ENCODE measurements at places on chromosomes 6 and 20.
A peak's percentile ranks its signal among the peaks of the same experiment; 100 is the strongest.

GRCh38 chr20:60339738-60340137 is 381.5 kb downstream of the CDH26 start:
- DNase-seq = no peak

DNA sequence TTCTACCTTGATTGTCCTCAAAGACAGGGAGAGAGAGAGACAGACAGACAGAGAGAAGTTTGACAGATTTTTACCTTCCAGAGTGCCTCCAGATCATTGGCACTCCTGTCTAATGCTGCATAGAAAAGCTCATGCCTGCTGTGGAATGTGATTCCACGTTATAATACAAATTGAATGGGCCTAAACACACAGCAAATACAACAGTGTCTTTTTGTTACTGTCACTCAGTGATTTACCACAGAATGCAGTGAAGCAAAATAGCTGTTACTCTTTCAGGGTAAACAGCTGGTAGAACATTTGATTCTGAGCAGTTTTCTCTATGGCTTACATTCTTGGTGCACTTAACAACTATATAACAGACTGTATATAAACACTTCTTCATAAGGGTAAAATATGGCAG is 558.7 kb downstream of the LMBRD1 start:
- no peak for DNase-seq

- no peak for DNase-seq
Measured at GRCh38 chr6:113526995-113527394, 330.1 kb upstream of the MARCKS start.

- no peak for DNase-seq
Measured at GRCh38 chr6:79307321-79308036, 73.0 kb upstream of the HMGN3 start.

DNA sequence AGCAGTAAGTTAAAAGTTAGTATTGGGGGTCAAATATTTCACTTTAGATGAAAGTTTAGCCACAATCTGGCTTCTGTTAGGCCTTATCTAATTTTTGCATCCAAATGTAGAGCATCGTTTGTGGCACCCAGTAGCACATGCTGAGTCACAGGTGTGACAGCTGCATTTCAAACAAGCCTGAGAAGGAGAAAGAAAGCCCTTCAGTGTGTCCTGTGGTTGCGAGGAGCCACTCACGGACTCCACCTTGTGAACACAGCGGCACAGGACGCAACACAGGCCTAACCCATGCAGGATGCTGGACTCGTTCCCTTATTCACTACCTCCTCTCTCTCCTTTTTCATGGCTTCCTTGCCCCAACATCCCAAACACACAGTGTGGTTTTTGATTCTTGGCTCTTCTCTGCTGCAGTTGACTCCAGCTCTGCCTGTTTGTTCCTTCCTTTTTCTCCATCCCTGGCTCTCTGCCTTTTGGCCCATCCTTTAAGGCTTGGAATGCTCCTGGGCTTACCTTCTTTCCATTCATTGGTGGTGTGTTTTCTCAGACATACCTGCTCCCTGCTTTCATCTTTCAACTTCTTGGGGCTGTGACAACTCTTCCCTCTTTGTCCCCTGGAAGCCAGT is 124.2 kb downstream of the SLC16A10 start:
- DNase-seq = no peak

- DNase-seq = no peak
Measured at GRCh38 chr6:161162722-161163121, 111.1 kb downstream of the AGPAT4 start.

GRCh38 chr20:9360431-9360830 is 154.0 kb upstream of the LAMP5 start:
- DNase-seq = no peak

DNA sequence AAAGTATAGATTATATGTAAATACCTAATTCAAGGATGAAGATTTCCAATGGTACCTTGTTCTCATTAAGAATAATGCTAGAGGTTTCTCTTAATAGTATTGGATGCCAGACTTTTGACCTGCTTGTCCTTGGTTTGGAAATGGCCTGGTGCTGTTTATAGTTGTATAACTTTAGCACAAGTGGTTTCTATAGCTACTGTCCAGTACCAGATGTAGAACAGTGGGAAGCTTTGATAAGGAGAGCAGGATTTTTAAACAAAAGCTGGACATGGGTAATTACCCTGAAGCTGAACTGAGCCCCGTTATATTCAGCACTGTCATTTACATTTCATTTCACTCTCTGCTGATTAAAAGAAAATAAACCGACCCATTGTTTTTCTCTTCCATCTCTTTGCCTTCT is 43.7 kb downstream of the TRMT11 start:
- DNase-seq = no peak

DNA sequence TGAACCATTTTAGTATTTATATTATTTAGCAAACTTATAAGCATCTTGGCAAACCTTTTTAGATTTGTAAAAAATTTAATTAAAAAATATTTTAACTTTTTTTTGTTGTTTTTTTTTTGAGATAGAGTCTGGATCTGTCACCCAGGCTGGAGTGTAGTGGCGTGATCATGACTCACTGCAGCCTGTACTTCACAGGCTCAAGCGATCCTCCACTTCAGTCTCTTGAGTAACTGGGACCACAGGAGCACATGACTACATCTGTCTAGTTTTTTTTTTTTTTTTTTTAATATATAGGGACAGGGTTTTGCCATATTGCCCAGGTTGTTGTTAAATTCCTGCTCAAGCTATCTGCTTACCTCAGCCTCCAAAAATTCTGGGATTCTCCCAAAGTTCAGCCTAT is 161.1 kb downstream of the EYS start:
- no peak for DNase-seq

DNA sequence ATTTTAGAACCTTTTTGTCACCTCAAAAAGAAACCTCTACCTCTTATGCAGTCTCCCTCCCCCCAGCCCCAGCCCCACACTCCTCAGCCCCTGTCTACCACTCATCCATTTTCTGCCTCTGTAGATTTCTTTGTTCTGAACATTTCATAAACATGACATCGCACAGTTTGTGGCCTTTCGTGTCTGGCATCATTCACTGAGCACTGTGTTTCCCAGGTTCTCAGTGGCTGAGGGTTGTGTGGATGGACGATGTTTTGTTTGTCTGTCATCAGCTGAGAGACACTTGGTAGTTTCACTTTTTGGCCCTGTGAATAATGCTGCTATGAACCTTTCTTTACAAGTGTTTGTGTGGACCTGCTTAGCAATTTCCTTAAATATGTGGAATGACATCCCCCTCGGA is 64.5 kb downstream of the FAM120B start:
- no peak for DNase-seq

DNA sequence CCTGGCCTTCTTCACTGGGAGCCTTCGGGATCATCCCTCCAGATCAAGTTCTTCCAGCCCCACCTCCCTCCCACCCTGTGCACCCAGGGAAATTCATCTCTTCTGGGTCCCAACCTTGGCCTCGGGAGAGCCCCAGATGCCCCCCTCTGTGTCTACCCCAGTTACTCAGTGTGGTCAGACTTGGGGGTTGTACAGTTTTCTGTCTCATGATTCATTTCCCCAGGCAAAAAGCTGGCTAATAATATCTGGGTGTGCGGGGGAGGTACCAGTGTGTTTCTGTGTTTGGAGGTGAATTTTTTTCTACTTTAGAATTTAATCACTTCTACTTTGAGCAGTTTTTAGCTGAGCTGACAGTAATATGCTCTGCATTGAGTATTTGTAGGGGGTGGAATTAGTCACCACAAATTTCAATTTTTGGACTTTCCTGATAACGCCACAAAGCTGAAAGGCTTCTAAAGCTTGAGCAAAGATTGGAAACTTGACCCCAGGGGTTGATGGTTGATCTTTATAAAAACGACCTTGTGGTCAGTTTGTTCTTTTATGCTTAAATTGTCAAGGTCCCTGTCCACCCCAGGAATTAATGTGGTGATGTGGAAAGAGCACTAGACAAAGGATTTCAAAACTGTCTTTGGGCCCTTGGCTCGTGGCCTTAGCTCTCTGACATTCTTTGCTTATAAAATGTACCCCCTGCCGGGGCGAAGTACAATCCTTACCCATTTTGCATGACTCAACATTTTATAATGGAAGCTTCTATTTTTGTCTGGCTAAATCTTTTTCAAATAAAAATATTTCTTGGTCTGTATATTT is 284.7 kb upstream of the TAB2 start:
- no peak for DNase-seq

- DNase-seq = no peak
Measured at GRCh38 chr6:152129691-152130151, 322.2 kb downstream of the ESR1 start.

- DNase-seq = peak; percentile 71
Measured at GRCh38 chr20:64083378-64083803, 807 bp downstream of the LKAAEAR1 start.

GRCh38 chr20:31573555-31574321 is 31.4 kb upstream of the ID1 start:
- no peak for DNase-seq

DNA sequence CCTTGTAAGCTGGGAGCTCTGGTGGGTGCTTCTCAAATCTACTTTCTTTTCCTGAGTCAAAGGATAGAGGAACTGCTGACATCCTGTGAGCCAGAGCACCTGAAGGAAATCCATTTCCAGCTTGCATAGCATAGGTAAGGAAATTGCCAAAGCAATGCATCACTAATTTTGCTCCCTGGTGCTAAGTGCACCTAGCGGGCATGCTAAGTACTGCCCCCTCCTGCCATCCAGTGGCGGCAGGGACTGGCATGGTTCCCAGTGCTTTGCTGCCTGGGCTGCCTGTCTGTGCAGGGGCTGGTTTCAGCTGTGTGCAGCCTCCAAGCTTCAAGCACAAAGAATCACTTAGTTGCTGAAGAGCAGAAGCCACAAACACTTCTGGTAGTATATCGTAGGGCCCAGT is 63.9 kb downstream of the FARS2 start:
- peak; percentile 72 for DNase-seq

- no peak for DNase-seq
Measured at GRCh38 chr6:122578961-122579360, 31.2 kb upstream of the PKIB start.

DNA sequence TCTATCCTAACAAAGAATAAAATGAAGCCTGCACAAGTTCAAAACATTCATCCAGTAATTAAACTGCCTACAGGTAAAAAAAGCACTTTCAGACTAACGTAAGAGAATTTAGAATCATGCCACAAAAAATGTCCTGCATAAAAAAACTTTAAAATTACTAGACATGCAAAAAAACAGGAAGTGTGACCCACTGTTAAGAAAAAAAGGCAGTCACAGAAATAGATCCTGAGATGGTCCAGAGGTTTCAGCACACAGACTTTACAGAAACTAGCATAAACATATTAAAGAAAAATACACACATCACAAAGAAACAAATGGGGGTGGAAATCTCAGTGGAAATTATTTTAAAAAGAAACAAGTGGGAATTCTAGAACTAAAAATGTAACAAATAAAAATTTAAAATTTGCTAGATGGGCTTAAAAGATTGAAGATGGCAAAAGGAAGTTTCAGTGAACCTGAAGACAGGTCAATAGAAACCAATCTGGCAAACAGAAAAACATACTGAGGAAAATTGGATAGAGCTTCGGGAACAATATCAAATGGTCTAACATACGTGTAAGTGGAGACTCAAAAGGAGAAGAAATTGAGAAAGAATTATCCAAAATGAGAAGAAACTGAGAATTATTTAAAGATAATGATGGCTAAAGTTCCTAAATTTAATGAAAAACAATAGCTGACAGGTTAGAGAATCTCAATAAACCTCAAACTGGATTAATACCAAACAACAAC is 3.4 kb upstream of the ZNF133 start:
- no peak for DNase-seq

GRCh38 chr6:77143659-77144447 is 319.4 kb downstream of the HTR1B start:
- no peak for DNase-seq

DNA sequence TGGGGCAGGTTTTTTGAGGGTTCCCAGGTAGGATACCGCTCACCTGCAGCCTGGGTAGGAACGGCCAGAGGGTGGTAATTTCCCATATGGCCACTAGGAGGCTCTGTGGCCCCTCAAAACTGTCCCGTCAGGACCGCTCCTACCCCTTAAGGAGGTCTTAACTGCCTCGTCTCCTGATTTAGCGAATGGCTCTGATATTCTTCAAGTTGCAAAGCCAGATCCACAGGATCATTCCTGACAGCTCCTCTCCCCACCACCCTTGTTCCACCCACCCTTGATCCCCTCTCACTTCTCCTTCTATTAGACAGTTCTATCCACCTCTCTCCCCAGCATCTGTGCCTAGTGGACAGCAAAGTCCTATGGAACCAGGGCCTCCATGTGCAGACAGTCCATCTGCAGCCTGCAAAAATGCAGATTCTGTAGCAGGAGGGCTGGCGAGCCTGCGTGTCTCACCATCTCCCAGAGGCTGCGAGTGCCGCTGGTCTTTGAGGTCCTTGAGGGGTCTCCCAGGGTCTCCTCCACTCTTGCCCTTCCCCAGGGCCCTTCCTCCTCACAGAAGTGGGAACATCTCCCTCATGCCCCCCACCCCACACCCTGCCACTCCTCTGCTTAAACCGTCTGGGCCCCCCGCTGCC is 34.3 kb upstream of the ZBP1 start:
- peak; percentile 33 for DNase-seq

DNA sequence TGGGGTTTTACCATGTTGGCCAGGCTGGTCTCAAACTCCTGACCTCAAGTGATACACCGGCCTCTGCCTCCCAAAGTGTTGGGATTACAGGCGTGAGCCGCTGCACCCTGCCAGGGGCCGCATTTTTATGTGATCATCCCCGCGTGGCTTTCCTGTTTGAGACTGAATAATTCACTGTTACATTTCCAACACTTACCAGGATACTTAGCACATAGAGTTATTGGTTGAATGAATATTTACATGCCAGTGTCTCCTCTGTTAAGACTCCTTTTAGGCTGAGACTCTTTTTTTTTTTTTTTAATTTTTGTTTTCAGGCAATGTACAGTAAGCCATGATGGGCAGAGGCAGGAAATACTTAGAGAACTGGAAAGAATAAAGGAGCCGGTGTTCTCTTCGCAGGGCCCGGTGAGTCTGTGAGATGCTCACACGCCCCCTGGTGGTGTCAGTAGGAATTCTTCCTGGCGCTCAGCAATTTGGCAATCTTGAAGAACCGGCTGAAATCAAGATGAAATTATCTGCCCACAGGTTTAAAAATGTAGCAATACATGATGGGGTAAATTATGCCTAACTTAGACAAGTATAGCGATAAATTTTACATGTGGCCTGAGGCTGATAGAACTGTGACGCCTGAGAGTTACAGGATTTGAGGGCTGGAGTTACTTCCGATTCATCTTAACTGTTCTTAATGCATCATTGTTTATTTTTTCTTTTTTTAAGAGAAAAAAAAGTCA is 7.6 kb upstream of the RNF114 start:
- DNase-seq = peak; percentile 25

GRCh38 chr6:137843211-137843610 is 23.8 kb upstream of the TNFAIP3 start:
- no peak for DNase-seq

GRCh38 chr20:6502999-6503398 is 264.5 kb upstream of the BMP2 start:
- DNase-seq = no peak

- no peak for DNase-seq
Measured at GRCh38 chr6:147173140-147173539, 31.1 kb upstream of the STXBP5 start.

DNA sequence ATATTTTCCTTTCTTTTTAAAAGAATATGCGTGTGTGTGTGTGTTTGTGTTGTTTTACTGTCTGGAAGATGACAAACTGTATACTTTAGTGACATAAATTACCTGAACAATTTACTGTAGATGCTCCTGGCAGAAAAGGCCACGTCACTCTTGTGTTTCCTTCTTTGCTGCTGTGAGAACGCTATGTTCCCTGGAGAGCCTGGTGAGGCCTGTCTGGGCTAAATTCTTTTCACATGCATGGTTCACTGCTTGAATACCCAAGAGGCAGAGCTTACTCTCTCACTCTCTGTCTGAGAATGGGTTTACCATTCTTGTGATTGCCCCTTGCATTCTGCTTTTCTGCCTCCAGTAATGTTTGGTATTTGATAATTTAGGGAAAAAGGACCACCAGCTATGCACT is 64.3 kb downstream of the EDN1 start:
- no peak for DNase-seq
